Aorta (tissue), 5 donors: ENCODE measurements at places on chromosomes 12 and 14. TPM values are rescaled to one million over a fixed set of nuclear protein-coding genes. Genes with fewer than 3 reads are reported as not detected.

APOF gene
- 0.50 TPM for polyA plus RNA-seq

PTPRB gene
- 0.25 TPM for polyA plus RNA-seq

SPIC gene
- polyA plus RNA-seq, result not detected

HOXC9 gene
- not detected for polyA plus RNA-seq

SPTB gene
- 1.5 TPM for polyA plus RNA-seq

ADCY6 gene
- 12.9 TPM for polyA plus RNA-seq

OASL gene
- 0.49 TPM for polyA plus RNA-seq

PPP1R3E gene
- polyA plus RNA-seq, result 4.9 TPM

NGB gene
- not detected for polyA plus RNA-seq

KRT74 gene
- polyA plus RNA-seq, result not detected

DNA sequence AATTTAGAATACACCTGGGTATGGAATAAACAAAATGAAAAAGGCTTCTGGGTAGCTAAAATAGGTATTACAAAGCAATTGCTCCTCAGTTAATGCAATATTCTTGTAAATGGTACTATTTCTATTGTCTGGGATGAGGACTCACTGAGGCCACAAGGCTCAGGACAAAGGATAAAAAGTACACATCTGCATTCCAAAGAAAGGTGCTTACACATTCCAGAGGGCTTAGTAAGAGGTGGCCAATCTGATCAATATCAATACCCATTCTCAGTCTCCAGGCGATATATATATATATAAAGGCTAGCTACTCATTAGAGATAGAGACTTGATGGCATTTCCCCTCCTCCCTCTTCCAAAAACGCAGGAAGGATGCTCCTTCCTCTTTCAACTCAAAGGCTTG is 43.8 kb downstream of the ATXN7L3B start:
- no peak overlapping the region for H3K4me3 ChIP-seq

DNA sequence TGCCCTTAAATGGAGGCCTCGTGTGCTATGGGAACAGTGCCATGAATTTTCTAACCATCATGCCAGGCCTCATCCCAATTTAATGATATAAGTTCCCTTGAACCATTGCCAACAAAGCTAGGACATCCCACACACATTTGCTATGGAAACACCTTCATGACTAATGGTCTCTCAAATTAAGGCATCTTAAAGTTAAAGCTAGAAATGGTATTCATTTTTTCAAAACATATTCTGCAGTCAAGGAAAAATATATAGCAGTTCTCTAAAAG is 117.3 kb downstream of the BTG1 start:
- no peaks in the 10 kb centered on the region for H3K36me3 ChIP-seq
- peak overlapping the region; percentile 40 for H3K27ac ChIP-seq
- peaks cover 3% of the 10 kb centered on the region for H3K4me1 ChIP-seq
- H3K27me3 ChIP-seq, result no peaks in the 10 kb centered on the region
- no peak for DNase-seq

DNA sequence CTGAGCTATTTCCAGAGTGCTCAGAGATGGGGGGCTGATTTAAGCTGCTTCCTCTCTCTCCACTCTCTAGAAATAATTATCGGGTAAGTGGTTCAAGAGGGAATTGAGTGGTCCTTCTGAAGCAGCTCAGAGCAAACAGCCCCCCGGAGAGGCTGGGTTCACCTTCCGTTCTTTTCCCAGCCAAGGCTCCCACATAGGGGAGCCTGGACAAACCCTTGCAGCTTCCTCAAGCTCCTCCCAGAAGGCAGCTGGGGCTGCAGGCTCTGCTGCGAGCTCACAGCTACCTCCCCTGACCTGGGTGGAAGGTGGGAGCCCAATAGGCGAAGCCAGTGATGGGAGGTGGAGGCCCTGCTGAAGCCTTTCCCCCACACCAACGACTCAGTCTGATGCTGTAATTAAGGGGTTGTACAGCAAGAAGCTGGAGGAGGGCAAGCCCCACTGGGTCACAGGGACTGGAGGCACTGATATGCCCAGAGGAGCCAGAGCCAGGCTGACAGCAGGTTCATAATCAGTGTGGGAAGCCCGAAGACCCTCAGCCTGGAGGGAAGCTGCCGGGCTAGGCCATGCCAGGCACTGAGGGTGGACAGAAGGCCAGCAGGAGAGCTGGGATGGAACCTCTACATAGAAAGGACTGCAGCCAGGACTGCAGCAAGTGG is 52.4 kb downstream of the ARL6IP4 start:
- no peak for DNase-seq
- no peaks in the 10 kb centered on the region for H3K36me3 ChIP-seq
- H3K27me3 ChIP-seq, result no peaks in the 10 kb centered on the region
- no peak overlapping the region for H3K4me3 ChIP-seq

- no peak overlapping the region for H3K27ac ChIP-seq
- H3K27me3 ChIP-seq, result no peaks in the 10 kb centered on the region
- H3K4me3 ChIP-seq, result no peak overlapping the region
- no peaks in the 10 kb centered on the region for H3K4me1 ChIP-seq
These were observed 23.0 kb downstream of the PDE6H start for GRCh38 chr12:14995583-14996425.

GRCh38 chr12:55741931-55742680 is 816 bp upstream of the GDF11 start:
- H3K27me3 ChIP-seq, result no peaks in the 10 kb centered on the region
- H3K27ac ChIP-seq, result no peak overlapping the region
- no peaks in the 10 kb centered on the region for H3K4me1 ChIP-seq
- no peak for DNase-seq
- H3K4me3 ChIP-seq, result no peak overlapping the region

- no peaks in the 10 kb centered on the region for H3K36me3 ChIP-seq
- no peaks in the 10 kb centered on the region for H3K4me1 ChIP-seq
- no peak overlapping the region for H3K27ac ChIP-seq
- DNase-seq, result no peak
- H3K27me3 ChIP-seq, result no peaks in the 10 kb centered on the region
These were observed 110.1 kb downstream of the SLC25A21 start for GRCh38 chr14:37062191-37062803.

GRCh38 chr12:2467447-2468195 is 327.1 kb upstream of the FKBP4 start:
- no peak overlapping the region for H3K27ac ChIP-seq
- DNase-seq, result no peak
- no peaks in the 10 kb centered on the region for H3K27me3 ChIP-seq
- H3K4me3 ChIP-seq, result no peak overlapping the region
- no peaks in the 10 kb centered on the region for H3K4me1 ChIP-seq

DNA sequence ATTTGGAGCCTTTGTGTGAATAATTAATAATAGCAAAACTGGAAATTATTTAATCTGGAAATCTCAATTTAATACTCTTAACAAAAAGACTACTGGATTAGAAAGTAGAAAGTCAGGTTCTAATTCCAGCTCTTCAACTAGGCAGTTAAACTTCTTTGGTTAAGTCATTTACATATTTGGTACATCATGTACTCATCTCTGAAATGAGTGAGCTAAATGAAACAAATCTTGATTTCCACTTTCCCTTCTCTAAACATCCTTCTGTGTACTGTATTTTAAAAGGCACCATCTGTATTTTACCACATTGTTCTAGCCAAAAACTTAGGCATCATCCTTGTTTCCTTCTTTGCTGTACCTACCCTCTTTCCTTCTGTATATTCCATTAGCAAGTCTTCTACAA is 26.9 kb downstream of the CRADD start:
- DNase-seq, result no peak
- H3K27me3 ChIP-seq, result no peaks in the 10 kb centered on the region
- H3K4me3 ChIP-seq, result no peak overlapping the region
- H3K27ac ChIP-seq, result no peak overlapping the region
- H3K4me1 ChIP-seq, result peaks cover 20% of the 10 kb centered on the region

DNA sequence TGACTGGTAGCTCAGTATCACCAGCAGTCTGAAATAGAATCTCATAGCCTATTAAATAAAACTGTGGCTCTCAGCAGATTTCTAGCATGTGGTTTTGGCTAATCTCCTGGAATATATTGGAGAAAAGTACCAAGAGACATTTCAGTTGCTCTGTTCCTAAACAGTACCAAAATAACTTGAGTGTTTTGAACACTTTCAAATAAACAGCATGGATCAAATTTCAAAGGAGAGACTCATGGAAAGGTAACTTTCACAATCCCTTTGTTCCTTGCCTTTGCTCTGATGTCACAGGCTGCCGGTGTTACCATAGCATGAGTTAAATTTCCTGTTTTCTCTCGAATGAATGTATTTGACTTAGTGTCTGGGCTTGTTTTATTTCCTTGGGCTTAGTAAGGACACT is 3.4 kb downstream of the ARG2 start:
- no peak overlapping the region for H3K4me3 ChIP-seq
- no peak overlapping the region for H3K27ac ChIP-seq
- H3K4me1 ChIP-seq, result no peaks in the 10 kb centered on the region
- H3K36me3 ChIP-seq, result no peaks in the 10 kb centered on the region
- no peak for DNase-seq

DNA sequence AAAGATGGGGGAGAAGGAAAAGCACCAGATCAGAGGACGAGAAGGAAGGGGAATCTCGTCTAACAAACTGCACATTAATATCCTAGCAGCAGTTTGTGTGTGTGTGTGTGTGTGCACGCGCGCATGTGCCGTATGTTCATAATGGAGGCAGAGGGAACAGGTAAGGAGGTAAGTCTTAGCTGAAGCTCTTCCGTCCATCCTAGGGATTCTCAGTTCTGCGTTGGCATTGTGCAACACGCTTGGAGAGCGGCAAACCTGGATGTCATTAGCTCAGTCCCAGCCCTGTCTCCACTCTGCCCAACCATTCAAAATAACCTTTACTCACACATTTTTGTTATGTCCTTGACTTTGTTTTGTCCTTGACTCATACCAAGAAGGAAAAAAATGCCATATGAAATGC is 1.6 kb upstream of the C1R start:
- no peaks in the 10 kb centered on the region for H3K4me1 ChIP-seq
- no peaks in the 10 kb centered on the region for H3K36me3 ChIP-seq
- DNase-seq, result no peak
- H3K27me3 ChIP-seq, result no peaks in the 10 kb centered on the region

DNA sequence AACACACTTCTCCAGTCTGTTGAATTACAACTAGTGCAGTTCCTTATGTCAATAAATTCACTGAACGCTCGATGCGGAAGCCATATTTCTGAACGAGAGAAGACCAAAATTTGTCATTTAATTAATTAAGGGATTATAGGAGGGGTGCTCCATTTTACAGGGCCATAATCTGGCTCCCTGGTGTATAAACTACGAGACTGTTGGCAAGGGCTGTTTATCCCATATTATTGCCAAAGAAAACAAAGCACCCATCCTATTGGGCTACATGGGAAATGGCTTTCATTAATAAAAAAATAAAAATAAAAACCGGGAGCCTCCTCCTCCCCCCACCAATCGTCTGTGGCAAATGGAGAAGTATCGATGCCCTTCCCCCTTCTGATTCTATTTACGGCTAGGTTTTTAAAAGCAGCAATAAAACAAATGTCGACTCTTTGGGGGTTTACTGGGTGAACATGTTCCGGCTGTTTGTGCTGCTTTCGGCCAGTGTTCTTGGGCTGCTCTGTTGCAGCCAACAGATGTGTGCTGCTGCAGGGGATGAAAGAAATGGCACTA is 24.8 kb downstream of the ATF7 start:
- H3K4me3 ChIP-seq, result no peak overlapping the region
- H3K27me3 ChIP-seq, result no peaks in the 10 kb centered on the region
- no peaks in the 10 kb centered on the region for H3K36me3 ChIP-seq
- no peak overlapping the region for H3K27ac ChIP-seq

- no peak overlapping the region for H3K27ac ChIP-seq
- no peaks in the 10 kb centered on the region for H3K4me1 ChIP-seq
- no peak for DNase-seq
- H3K36me3 ChIP-seq, result no peaks in the 10 kb centered on the region
- H3K27me3 ChIP-seq, result no peaks in the 10 kb centered on the region
These were observed 103.6 kb upstream of the CPM start for GRCh38 chr12:69036533-69036932.

- DNase-seq, result no peak
- H3K27me3 ChIP-seq, result no peaks in the 10 kb centered on the region
- H3K4me1 ChIP-seq, result no peaks in the 10 kb centered on the region
- no peak overlapping the region for H3K4me3 ChIP-seq
- H3K27ac ChIP-seq, result no peak overlapping the region
These were observed 22.5 kb downstream of the MRPS35 start for GRCh38 chr12:27733052-27733656.

GRCh38 chr14:104768437-104769323 is 15.7 kb downstream of the SIVA1 start:
- H3K27me3 ChIP-seq, result no peaks in the 10 kb centered on the region
- H3K36me3 ChIP-seq, result no peaks in the 10 kb centered on the region
- H3K27ac ChIP-seq, result no peak overlapping the region
- peak; percentile 91 for DNase-seq
- H3K4me3 ChIP-seq, result no peak overlapping the region
- H3K4me1 ChIP-seq, result no peaks in the 10 kb centered on the region

GRCh38 chr12:126384026-126384564 is 1318.9 kb downstream of the AACS start:
- no peaks in the 10 kb centered on the region for H3K36me3 ChIP-seq
- no peaks in the 10 kb centered on the region for H3K4me1 ChIP-seq
- no peak for DNase-seq
- no peaks in the 10 kb centered on the region for H3K27me3 ChIP-seq
- no peak overlapping the region for H3K27ac ChIP-seq

GRCh38 chr12:62654326-62655241 is 188.0 kb downstream of the MON2 start:
- DNase-seq, result no peak
- H3K4me3 ChIP-seq, result no peak overlapping the region
- no peaks in the 10 kb centered on the region for H3K36me3 ChIP-seq
- H3K27me3 ChIP-seq, result no peaks in the 10 kb centered on the region
- no peak overlapping the region for H3K27ac ChIP-seq

- H3K4me1 ChIP-seq, result no peaks in the 10 kb centered on the region
- no peaks in the 10 kb centered on the region for H3K27me3 ChIP-seq
- no peak for DNase-seq
- H3K27ac ChIP-seq, result no peak overlapping the region
- no peak overlapping the region for H3K4me3 ChIP-seq
- no peaks in the 10 kb centered on the region for H3K36me3 ChIP-seq
These were observed 691.0 kb upstream of the SEL1L start for GRCh38 chr14:82224610-82225009.

GRCh38 chr12:49965836-49966235 is 4.2 kb downstream of the AQP5 start:
- no peak overlapping the region for H3K27ac ChIP-seq
- H3K27me3 ChIP-seq, result no peaks in the 10 kb centered on the region
- H3K36me3 ChIP-seq, result no peaks in the 10 kb centered on the region
- no peak for DNase-seq
- H3K4me3 ChIP-seq, result no peak overlapping the region

- DNase-seq, result no peak
- no peaks in the 10 kb centered on the region for H3K4me1 ChIP-seq
- H3K36me3 ChIP-seq, result no peaks in the 10 kb centered on the region
- H3K27me3 ChIP-seq, result no peaks in the 10 kb centered on the region
- H3K4me3 ChIP-seq, result no peak overlapping the region
These were observed 246.4 kb downstream of the TMEM132C start for GRCh38 chr12:128513331-128513730.

DNA sequence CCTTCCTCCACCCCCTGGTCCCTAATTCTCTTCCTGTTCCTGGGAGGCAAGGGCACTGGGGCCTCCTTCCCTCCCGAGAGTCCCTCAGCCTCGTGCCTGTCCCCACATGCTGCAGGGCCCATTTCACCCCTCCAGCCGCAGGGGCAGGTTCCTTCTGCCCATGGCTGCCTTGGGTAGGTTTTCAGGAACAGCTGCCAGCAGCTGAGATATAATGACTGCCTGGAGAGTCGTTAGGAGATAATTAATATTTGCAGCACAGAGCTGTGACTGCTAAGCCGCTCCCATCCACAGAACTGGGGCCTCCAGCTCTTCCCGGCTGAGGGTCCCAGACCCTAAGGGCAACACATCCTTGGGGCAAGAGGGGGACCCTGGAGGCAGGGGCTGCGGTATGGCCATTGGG is 211.9 kb upstream of the LHX5 start:
- H3K27ac ChIP-seq, result no peak overlapping the region
- no peaks in the 10 kb centered on the region for H3K36me3 ChIP-seq
- H3K4me1 ChIP-seq, result no peaks in the 10 kb centered on the region
- no peak for DNase-seq
- H3K27me3 ChIP-seq, result no peaks in the 10 kb centered on the region
